ENCODE measurements at places on chromosomes 12 and 14.

DNA sequence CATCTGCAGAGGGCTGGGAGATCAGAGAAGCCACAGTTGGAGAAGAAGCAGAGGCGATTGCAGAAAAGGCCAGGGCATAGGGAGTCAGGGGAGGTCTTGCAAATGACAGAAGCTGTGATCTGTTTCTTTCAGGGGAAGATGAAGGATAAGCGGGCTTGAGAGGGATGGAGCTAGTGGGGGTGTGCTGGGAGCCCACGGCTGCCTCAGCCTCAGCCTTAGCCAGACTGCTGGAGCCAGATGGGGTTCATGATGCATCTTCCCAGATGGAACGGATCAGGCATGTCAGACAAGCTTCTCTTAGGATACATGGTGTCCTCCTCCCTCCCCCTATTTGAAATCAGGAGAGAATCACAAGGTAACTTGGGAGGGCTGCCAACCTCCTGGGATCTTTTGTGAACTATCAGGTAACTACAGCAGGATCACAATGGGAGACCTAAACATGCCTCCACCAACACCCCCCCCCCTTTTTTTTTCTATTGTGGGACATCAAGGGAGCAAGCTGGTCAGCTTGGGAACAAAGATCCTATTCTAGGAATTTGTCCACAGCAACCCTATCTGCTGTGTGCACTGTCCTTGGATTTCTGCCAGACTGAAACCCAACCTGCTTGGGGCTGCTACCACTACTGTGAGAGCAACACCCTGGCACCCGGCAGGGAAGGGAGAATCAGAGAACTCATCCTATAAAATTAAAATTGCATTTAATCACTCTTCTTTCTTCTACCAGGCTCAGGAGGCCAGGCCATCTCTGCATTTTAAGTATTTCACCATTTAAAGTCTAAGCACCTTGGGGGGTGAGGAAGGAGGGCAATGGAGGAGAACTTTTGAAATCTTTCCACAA lies 10.7 kb upstream of the ATP2A2 start:
- no peak for DNase-seq

- no peak for DNase-seq
These were observed at the start of gene BDKRB2 for GRCh38 chr14:96204151-96205058. Gene BDKRB2 (plus strand): TSS chr14:96204839. CDS start chr14:96237108, 32,269 bp downstream.

DNA sequence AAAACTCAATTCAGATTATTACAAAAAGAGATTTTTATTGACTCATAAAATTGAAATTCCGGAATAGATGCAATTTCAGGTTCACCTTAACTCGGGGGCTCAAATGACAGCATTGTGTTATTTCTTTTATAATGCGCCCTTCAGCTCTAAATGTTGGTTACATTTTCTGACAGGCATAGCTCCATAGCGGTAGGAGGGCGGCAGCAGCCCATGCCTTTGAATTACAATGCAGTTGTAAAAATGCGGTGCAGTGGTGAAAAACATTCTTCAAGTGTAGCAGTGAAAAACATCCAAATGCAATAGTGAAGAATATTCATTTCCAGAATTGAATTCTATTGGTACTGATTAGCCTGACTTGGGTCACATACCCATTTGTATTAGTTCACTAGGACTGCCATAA lies 215.3 kb upstream of the PKP2 start:
- DNase-seq = no peak

GRCh38 chr12:102406033-102406584 lies 74.3 kb downstream of the IGF1 start:
- no peak for DNase-seq

DNA sequence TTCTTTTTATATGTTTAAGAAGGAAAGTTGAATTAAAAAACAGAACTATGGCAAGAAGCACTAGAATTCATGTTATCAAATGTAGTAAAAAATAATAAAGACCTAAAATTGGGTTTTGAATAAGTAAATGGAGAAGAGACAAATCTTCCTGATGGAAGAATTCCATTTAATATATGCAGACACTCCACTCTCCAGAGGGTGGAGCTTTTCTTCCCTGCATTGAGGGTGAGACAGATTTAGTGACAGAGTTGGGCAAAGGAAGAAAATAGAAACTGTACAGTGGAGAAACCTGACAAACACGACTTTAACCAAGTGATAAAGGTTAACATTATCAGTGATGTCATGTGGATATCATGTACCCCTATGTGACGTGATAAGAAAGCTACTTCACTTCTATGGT lies 217.6 kb downstream of the PRKD1 start:
- DNase-seq = no peak

DNA sequence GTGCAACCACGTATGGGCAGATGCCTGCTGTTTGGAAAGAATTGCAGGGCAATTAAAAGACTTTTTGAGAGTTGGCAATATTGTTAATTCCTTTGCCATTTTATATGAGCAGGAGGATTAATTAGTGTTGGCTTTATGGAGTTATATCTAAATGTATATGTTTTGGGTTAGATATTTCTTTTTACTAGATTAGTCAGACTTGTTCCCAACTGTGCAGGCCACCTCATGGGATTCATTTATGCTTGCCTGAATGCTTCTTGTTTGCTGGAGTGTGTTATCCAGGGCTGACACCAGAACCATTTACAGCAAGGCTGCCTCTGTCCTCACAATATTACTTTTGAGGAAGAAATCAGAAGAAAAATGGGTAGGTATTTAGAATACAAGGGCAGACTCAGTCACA lies 192.5 kb downstream of the KTN1 start:
- DNase-seq = no peak

DNA sequence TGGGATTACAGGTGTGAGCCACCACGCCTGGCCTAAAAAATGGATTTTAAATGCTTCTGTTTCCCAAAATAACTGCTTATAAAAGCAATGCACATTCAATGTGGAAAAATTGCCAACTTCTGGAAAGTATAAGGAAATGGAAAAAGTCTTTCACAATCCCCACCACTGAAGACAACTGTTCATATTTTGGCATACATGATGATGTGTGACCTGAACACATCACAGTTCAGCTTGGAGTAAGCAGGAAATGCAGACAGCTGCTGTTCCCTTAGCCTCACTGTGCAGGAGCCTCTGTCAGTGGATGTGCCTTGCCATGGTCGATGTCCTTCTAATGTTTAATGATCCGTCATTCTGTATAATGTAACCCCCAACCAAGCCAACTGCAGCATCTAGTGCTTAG lies 5.2 kb downstream of the MTERF2 start:
- no peak for DNase-seq

- no peak for DNase-seq
These were observed 16.3 kb upstream of the NFYB start for GRCh38 chr12:104154286-104154685.

DNA sequence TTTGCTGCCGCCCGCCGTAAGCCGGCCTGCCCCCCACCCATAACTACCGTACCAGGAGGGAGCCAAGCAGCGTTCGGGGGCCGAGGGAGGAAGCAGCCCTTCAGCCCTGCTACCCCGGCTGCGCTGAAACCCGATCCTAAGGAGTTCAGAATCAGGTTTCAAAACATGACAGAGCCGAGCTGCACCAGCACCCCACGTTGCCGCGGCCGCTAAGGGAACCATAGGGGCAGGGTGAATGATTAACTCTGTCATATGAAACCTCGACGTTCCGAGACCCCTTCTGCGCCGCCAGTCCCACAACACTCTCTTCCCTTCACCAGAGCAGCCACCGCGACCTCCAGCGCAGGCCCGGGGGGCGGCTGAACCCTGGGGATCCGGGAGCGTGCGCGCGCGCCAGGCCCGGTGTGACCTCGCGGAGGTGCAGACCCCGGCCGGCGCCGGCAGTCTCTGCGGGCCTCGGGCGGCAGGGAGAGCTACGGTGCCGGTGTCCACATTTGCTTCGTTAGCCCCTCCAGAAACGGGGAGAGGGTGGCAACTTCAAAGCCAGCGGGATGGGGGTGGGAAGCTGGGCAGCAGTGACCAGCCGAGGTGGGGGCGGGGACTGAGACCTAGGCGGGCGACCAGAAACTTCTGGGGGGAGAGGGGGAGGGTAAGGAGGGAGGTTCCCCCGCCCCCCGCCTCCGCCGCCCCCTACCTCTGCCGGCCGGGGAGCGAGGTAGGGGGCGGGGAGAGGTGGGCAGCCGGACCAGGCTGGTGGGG lies 1.6 kb downstream of the SIX4 start:
- no peak for DNase-seq

GRCh38 chr12:6249580-6249979 lies 49.4 kb downstream of the CD9 start:
- no peak for DNase-seq

GRCh38 chr12:98420461-98420860 lies 94.9 kb upstream of the TMPO start:
- no peak for DNase-seq

- no peak for DNase-seq
These were observed 77.2 kb downstream of the SERPINA3 start for GRCh38 chr14:94689218-94689984.

- DNase-seq = no peak
These were observed 166.3 kb upstream of the RTL1 start for GRCh38 chr14:101069666-101070362.

GRCh38 chr14:92373336-92373735 lies 50.4 kb downstream of the SLC24A4 start:
- DNase-seq = no peak

All from stimulated activated CD4-positive, alpha-beta T cell treated with anti-CD3 and anti-CD28 coated beads, TNF-alpha, amount 100 ng/mL, for 4 hours (primary cell).